ENCODE measurements at places on chromosomes 5 and 9.

GRCh38 chr9:126503333-126504085 lies 110.2 kb upstream of the LMX1B start:
- DNase-seq: no peak

DNA sequence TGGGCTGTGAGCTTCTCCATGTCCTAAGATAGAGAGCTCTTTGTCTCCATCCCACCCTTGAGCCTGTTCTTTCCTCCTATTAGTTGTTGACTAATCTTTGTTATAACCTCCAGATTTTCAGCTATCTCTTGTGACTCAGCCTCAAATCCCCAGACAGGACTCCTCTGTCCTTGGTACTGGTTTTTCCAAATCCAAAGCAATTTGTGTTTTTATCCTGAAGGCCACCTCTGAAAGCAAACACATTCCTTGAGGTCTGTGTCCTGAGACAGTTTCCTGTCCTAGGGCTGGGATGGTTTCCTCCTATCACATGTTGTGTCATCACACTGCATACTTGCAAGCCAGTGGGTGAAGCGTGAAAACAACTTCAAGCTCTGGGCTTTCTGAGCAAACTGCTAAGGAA lies 8.5 kb downstream of the TNC start:
- DNase-seq: no peak

DNA sequence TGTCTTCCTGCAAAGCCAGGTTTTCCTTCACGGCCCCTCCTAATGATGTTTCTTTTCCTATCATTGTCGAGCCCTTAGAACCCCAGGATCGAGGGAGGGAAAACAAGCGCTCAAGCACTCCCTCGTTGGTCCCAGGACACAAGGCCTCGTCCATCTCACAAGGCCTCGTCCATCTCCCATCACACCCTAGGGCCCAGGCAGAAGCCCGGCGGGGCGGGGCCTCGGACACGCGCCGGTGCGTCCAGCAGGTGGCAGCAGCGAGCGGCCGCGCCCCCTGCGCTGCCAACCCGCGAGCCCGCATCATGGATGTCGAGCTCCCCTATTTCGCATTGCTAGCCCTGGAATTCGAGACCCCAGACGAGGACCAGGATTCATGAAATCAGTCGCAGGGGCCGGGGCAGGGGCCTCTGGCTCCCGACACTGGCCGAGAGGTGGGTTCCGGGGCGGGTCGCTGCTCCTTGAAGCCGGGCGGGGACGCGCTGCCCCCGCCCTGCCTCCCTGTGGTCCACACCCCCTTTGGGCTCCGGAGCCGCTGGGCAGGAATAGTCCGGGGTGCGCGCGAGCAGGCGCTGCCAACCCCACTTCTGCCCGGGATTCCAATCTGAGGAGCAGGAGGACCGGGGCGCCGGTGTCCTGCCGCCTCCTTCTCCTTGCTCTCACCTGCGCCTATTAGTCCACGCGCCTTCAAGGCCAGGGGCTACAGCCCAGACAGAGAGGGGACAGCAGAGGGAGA lies at the start of gene ABLIM3:
Gene ABLIM3, plus strand, starts transcription at position 270 of the 733 bp plus-strand sequence. CDS start 603 bp downstream, outside the sequence.
- peak; percentile 59 for DNase-seq

GRCh38 chr5:107666051-107666655 lies 4.6 kb downstream of the EFNA5 start:
- DNase-seq: no peak

DNA sequence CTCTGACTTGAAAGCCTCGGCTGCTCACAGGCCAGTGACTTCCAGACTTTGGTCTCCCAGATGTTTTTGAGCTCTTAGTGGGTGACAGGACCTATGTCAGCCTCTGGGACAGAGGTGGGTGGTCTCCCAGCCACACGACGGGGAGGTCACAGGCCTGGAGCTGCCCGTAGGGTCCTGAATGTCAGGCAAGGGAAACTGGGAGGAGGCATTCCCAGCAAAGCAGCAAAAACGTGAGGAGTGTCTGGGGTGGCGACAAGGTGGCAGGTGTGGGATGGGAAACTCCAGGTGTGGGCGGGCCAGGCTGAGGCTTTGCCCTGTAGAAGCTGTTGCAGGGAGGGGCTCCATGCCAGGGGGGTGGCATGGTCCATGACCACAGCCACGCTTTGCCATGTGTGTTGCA lies 110.5 kb downstream of the CACNA1B start:
- no peak for DNase-seq

- no peak for DNase-seq
Measured at GRCh38 chr5:84437673-84438315, 53.1 kb upstream of the EDIL3 start.

- no peak for DNase-seq
Measured at GRCh38 chr9:12847561-12847960, 72.7 kb downstream of the LURAP1L start.

- DNase-seq: peak; percentile 91
Measured at GRCh38 chr5:111530298-111530740, 18.0 kb upstream of the STARD4 start.

DNA sequence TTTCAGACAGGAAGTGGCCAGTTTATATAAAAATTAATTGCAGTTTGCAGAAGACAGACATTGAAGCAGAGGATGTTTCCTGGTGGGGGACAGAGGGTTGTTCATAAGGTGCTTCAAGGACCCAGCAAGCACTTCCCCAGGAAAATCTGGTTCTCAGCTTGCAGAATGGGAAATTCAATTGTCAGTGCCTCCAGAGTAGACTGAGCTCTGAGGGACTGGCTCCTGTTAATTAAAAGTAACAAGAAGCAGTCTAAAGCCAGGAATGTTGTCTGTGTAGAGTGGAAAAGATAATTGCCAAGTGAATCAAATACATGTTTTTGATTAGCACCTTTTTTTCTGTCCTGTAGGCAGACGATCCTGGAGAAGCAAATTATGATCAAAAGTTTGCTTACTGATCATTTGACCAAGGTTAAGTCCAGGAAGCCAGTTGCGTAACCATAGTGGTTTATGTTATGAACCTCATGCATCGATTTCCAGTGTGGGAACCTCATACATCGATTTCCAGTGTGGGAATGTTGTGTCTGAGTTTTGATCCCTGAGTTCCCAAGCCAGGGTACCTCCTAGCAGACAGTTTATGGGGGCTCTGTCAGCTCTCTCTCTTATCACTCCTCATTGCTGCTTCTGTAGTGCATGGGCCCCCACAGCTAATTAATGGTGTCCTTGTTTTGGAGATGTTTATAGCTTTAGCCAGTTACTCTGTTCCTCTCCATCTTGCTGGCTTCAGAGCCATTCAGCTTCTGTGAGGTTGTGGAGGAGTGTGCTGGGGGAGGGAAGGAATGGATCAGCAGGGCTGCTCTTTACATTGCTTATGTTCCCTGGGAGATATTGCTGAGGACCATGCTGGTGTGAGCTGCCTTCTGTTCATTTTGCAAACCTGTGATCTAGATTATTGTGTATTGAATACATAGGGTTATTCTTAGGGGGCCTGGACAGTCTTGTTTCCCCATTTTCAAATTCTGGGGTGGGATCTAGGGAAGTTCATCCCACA lies 17.1 kb downstream of the MSANTD3 start:
- no peak for DNase-seq

GRCh38 chr9:136538599-136539426 lies 7.0 kb downstream of the NOTCH1 start:
- peak; percentile 62 for DNase-seq

DNA sequence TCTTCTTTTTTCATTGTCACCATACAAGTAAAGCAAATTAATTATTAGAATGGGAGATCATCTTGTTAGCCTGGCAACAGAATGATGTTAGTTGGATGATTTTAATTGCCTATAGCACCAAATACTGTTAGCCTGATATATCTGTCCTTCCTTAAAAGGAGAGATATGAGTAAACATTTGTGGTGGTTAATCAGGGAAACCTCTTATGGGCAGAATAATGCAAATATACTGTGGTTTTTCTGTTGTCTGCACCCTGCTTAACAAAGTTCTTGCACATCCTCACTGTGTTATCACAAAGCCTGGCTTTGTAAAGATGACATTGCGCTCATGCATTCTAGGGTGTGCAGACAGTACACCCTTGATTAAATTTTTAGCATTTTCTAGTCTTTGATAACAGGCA lies 254.9 kb upstream of the SMC2 start:
- DNase-seq: no peak

GRCh38 chr9:93959739-93960154 lies 4.6 kb upstream of the BARX1 start:
- no peak for DNase-seq

GRCh38 chr5:29218138-29218537 lies 1975.3 kb upstream of the CDH6 start:
- DNase-seq: no peak

DNA sequence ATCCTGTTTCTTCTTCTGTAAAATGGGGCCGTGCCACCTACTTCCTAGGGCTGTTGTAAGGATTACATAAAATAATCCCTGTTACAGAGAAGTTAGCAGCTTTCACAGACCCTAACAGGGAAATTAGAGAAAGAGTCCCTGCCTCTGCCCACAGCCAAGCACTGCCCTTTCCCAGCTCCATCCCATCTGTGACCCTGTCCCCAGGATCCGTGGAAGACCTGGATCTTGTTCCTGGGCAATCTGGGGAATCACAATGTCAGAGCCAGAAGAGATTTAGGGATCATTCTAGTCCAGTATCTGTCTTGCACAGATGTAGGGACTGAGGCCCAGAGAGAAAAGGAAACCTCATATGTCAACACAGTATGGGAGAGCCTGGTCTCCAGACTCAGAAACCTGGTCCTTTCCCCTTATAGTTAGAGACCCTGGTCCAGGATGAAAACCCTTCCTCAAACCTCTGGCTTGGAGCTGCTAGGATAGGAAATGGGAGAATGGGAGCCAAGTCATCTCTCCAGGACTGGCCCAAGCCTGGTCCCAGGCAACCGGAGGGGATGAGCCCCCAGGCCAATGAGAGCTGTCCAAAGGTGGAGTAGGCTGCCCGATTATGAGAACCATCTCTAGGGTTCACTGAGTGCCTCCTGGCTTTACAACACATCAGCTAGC lies 12.5 kb downstream of the LHX6 start:
- no peak for DNase-seq

DNA sequence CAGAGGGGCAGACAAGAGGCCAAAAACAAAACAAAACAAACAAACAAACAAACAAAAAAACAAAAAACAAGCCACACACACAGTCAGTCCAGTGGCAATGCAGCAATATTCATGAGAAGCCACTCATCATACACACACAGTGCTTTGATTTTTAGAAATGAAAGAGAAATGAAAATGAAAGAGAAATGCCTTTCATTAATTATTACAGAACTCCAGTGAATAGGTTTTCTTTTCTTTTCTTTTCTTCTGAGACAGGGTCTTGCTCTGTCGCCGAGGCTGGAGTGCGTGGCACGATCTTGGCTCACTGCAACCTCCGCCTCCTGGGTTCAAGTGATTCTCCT lies 36.9 kb downstream of the SPRY4 start:
- DNase-seq: no peak

DNA sequence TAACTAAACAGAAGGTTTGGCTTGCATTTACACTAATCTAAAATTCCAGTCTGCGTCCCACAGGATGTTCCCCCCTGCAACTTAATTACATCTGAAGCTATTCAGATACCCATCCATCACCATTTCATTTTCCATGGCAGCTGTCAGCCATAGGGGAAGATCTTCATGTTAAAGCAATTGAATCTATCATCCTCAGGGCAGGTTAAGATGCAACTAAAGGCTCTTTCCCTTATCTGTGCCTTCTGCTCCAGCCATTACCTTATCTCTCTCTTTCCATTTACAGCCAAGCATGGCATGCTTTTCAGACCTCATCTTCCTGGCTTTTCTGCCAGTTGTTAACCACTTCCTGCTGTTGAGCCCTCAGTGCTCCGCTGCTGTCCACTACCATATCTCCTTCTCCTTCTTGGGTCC lies 15.8 kb upstream of the HACD4 start:
- no peak for DNase-seq

DNA sequence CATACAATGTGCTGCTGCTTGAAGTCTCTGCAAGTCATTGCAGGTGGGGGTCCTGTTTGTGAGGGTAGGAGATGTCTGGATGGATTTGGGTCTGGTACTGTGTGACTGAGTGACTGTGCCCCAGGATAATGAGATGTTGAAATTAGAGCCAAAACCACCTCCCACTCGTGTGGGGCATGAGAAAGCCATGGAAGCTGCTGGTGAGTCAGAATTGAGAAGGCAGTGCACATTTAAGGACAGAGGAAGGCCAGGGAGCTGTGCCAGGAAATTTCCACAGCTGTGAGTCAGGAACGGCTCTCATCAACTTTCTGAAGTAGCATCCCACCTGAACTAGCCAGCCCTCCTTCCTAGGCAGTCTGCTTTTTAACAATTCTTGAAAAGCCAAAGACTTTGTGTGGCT lies 229.8 kb downstream of the DRD1 start:
- DNase-seq: no peak

- DNase-seq: peak; percentile 61
Measured at GRCh38 chr5:73451224-73452130, 2.9 kb upstream of the FOXD1 start.

DNA sequence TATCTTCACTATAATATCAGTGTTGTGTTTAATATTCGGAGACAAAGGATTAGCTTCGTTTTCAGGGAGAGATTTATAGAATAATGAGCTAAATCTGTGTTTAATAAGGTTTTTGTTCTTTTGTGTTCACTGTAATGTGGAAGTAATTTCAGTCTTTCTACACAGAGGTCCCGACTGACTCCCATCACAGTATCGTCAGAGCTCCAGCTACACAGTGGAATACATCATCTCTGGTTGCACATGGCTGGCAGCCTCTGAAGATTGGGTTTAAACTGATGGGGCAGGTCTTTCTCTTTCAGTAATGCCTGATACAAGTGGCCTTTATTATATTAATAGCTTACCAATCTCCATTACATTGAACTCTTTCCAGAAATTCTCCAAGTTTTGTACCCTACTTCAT lies 736.7 kb upstream of the RIOK2 start:
- DNase-seq: no peak

DNA sequence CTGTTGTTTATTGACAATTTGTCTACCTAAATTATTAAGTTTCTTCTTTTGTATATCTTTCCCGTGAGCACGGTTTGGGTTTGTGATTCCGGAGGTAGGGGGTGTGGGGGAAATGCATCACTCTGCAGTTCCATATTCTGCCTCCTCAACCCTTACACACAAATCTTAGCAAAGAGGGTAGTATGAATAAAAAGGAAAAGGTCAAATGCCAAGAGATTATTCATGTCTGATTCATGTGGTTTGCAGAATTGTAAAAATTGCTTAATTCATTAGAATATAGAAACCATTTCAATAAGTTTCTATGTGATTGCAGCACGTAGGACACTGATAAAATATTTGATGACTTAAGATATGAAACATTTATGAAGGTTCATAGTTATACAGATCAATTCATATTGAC lies 601.9 kb downstream of the SEMA5A start:
- DNase-seq: no peak

DNA sequence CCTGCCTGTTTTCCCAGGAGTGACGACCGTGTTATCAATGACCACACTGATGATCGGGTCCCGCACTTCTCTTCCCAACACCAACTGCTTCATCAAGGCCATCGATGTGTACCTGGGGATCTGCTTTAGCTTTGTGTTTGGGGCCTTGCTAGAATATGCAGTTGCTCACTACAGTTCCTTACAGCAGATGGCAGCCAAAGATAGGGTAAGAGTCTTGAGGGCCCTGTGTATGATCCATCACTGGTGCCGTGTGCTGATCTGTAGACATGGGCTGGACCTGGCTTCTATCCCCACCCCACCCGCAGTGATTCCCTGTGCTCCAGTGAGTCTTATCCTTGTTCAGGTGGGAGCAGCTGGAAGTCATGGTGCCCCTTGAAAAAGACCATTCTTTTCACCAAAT lies 26.0 kb downstream of the GABRP start:
- no peak for DNase-seq

GRCh38 chr5:17276445-17276844 lies 59.0 kb downstream of the BASP1 start:
- DNase-seq: no peak
